Subcutaneous preadipocyte (primary cell): ENCODE measurements at places on chromosomes 3 and 15. TPM values are rescaled to one million over a fixed set of nuclear protein-coding genes. Genes with fewer than 3 reads are reported as not detected.

EPHA3 gene
- total RNA-seq = under 0.01 and 0.37 TPM in 2 replicates

SEMA5B gene
- not detected in 2 replicates for total RNA-seq

MB21D2 gene
- 2.9 and 6.5 TPM in 2 replicates for total RNA-seq

CASR gene
- under 0.01 TPM in 1 of 2 replicates, not detected in the other for total RNA-seq

LRRIQ4 gene
- total RNA-seq = not detected in 2 replicates

GPR171 gene
- total RNA-seq = not detected in 2 replicates

NR2E3 gene
- 0.20 and 0.37 TPM in 2 replicates for total RNA-seq
